ENCODE measurements at places on chromosomes 7 and 10.

- DNase-seq, result peak; percentile 83
Measured at GRCh38 chr10:21278491-21279216, 246.8 kb downstream of the SKIDA1 start.

GRCh38 chr10:59753267-59753666, at the start of gene MRLN:
Gene MRLN (minus strand): TSS chr10:59753455.
- DNase-seq, result no peak

DNA sequence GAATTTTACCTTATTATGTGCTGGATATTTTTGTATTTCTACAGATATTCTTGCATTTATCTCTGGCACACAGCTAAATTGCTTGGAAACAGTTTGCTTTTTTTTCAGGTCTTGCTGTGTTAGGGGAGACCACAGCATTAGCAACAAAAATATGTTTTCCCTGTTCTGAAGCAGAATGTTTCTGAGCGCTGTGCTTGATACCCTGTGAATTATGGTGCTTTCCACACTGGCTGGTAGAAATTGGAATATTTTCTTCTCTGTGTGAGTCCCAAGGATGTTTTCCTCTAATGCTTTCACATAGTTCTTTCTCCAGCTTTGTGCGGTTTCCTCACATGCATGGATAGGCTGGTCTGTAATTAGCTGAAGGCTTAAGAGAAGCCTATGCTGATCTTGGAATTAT, 651.6 kb upstream of the IGFBP3 start:
- DNase-seq, result no peak

DNA sequence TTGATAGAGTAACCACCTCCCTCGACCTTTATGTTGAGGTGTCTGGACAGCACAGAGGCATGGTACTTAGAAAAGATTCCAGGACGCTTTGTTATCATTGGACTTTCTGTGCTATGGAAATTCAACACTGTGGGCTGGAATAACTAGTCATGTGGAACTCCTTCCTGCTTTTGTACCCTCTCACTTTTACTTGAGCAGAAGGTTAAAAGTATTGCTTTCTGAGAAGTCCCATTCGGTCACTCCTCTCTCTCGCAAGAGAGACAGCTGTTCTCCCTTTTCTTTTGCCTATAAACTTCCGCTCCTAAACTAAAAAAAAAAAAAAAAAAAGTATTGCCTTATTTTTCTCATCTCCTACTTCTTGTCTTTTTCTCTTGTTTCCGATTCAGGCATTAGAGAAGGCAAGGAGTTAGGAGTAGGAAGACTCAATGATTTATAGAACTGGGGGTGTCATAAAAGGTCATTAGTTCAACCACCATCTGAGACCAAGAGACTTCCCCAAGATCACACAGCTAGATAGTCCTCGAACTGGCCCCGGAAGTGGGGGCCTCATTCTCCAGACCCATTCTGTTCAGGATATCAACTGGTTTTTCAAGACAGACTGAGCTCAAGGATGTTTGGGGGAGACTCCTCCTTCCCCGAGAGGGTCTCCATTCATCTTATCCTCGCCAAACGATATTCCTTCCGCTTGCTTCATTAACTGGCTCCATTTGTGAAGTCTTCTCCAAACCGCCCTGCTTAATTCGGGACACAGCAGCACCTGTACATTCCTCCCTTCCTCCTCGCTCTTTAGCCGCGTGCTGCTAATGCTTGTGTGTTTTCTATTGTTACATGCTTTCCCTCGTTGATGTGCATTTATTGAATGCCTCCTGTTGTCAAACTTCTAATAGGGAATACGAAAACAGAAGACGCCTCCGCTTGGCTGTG, 995 bp upstream of the INPP5F start:
- DNase-seq, result no peak

GRCh38 chr10:22662733-22663330, 51.5 kb downstream of the PIP4K2A start:
- DNase-seq, result no peak

- DNase-seq, result no peak
Measured at GRCh38 chr10:97327348-97328294, 6.9 kb downstream of the FRAT2 start.

DNA sequence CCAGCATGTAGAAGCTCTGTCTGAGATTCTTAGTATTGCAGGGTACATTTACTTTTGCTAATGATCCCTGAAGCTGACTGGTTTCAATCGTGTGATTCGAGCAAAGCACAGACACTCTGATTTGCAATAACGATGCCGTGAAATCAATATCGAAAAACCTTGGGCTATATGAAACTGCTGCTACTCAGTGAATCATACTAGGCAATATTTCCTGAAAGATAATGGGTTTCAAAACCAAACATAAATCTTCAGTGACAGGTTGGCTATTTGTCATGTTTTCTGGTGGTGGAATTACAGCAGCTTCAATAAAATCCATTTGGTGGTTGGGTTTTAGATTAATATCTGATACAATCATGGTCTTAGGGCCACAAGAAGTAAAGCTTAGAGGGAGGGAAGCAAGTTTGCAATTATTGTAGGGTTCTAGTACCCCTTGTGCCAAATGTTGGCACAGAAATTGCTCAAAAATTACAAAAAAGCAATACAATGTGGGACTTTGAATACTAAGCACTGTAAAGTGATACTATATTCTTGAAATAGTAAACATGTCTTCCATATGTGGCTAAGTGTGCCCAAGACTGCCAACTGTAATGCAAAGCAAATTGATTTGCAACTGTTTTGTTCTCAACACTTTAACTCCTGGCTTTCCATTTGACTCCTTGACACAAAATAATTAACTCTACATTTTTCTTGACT, 112.4 kb upstream of the JAZF1 start:
- DNase-seq, result no peak

DNA sequence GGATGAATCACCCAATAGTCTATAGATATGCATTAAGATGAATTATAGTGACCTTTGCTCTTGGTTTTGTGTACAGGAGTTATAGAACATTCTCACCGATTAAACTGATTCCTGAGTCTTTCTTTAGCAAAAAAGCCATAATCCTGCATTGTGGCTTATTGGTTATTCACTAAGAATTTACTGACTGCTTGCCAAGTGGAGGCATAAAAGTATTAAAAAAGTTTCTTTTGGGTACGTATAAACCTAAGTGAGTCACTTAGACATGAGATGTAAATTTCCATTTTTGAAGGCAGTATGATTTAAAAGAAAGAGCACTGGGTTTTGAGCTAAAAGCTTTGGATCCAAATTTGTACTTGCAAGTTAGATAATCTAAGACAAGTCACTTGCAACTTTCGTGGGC, 100.7 kb downstream of the CDK6 start:
- DNase-seq, result no peak

- no peak for DNase-seq
Measured at GRCh38 chr10:88840881-88841280, 10.8 kb downstream of the ANKRD22 start.

GRCh38 chr10:45354261-45354660, 19.8 kb upstream of the ALOX5 start:
- DNase-seq, result no peak

DNA sequence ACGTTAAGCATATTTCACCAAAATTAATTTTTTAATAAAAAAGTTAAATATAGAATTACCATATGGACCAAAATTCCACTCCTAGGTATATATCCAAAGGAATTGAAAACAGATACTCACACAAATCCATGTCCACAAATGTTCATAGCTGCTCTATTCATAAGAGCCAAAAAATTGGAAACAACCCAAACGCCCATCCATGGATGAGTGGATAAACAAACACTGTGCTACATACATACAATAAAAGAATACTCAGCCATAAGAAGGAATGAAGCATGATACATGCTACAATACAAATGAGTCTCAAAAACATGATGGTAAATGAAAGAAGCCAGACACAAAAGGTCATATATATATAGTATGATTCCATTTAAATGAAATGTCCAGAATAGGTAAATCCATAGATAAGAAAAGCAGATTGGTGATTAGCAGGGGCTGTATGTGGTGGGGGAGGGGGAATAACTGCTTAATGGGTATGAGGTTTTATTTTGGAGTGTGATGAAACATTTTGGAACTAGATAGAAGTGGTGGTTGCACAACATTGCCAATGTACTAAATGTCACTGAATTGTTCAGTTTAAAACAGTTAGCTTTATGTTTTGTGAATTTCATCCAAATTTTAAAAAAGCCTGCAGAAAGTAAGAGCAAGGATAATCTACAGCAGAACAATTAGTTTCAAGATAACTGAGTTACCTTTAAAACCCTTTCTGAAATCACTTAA, 101.2 kb upstream of the EFCAB10 start:
- no peak for DNase-seq

DNA sequence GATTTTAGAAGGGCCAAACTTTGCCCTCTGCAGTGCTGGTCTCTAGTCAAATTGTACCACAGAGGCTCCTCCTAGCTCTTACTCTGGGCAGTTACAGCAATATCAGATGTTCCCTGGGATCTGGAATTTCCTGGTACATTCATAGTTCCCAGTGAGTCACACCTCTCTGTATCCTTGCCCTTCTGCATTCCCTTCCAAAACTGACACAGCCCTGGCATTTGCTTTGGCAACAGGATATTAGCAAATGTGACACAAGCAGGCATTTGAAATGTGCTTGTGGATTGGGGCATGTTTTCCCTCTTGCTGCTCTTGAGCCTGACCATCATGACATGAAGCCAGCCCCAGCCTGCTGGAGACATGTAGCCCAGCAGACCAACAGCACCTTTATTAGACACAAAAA, 284.7 kb upstream of the AKR1E2 start:
- DNase-seq, result no peak

GRCh38 chr10:11934262-11934661, 108.3 kb downstream of the UPF2 start:
- no peak for DNase-seq

- DNase-seq, result no peak
Measured at GRCh38 chr7:94355454-94355853, 39.2 kb upstream of the COL1A2 start.

- DNase-seq, result no peak
Measured at GRCh38 chr10:97647556-97647955, 7.1 kb downstream of the PI4K2A start.

- peak; percentile 52 for DNase-seq
Measured at GRCh38 chr10:6300106-6300783, 97.5 kb downstream of the PFKFB3 start.

DNA sequence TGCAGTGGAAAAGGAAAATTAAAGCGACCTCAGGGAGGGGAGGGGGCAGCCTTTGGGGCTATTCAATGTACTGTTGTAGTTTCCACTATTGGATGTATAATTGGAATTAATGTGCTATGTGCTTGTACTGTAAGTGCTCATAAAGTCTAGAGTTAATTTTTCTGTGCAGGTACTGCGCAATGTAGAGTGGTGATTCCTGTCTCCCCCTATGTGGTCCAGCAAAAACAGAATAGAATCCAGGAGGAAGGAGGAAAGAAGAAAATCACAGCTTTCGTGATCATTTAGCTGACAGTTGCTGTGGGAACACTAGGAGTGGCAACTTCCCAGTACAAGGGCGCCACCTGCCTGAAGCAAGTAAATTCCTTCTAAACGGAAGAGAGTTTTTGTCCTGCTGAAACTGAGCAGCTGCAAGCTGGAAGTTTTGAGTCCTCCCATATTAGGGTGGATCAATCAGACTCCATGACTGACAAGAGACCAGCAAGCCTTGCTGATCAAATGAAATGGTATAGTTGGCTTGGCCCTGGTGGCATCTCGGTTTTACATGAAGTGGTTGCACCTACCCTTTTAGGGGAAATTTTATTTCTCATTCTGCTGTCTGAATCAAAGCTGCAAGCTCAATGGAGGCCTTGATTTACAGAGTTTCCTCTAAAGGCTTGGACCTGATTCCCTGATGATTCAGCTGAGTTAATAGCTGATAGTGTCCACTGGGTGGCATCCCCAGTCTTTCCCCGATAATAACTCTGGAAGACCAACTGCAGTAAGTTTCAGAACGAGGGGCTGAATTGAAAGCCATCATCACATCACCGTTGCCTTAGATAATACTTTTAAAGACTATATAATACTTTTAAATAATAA, 299.8 kb downstream of the HGF start:
- peak; percentile 43 for DNase-seq

DNA sequence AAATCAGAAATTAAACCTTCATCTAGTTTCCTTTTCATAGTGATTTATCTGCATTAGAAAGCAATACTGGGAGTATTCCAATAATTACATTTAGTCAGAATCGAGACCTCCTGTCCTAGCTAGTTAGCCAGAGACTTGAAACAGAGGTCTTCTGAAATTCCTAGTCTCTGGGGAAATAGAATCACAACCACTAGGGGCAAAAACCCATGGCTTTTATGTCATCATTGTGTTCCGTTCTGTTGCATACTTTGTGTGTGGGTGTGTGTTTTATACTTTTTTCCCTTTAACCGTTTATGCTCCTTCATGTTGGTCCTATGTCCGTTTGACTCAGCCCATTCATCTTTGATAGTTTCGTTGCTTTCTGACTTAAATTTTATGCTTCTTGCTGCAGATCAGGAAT, 79.8 kb downstream of the RALA start:
- DNase-seq, result no peak

DNA sequence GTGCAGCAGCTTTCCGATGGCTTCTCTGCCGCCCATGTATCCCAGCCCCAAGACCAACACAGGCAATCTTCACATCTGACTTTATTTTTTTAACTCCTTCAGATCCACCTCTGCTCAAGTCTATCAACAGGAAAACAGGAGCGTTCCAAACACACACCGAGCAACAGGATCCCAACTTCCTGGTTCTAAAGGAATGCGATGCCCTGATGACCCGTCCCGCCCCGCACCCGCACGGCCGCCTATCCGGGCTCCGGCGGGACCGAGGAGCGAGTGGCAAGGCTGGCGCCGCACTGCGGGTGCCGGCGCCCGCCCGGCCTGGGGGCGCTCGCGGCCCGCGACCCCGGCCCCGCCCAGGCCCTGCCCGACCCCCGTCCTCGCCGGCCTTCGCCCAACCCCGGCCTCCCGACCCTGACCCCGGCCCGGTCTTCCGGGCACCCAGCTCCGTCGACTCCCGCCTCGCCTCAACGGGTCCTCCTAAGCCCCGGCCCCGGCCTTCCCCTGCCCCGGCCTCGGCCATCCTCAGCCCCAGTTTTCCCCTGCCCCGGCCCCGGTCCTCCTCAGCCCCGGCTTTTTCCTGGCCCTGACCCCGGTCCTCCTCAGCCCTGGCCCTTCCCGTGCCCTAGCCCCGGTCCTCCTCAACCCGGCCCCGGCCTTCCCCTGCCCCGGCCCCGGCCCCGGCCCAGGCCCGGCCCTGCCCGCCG, 730 bp downstream of the LARP4B start:
- peak; percentile 52 for DNase-seq

DNA sequence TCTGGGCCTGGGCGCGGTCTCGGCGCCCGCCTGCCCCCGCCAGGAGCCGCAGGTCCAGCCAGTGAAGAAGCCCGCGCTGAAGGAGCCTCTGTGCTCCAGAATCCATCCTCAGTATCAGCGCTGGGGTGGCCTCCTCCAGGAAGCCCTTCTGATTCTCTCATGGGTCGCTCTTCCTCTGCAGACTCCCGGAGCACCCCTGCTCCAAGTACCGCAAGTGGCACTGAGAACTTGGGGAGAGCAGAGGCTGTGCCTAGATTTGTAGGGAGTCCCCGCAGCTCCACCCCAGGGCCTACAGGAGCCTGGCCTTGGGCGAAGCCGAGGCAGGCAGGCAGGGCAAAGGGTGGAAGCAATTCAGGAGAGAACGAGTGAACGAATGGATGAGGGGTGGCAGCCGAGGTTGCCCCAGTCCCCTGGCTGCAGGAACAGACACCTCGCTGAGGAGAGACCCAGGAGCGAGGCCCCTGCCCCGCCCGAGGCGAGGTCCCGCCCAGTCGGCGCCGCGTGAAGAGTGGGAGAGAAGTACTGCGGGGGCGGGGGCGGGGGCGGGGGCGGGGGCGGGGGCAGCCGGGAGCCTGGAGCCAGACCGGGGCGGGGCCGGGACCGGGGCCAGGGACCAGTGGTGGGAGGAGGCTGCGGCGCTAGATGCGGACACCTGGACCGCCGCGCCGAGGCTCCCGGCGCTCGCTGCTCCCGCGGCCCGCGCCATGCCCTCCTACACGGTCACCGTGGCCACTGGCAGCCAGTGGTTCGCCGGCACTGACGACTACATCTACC, at the start of gene ALOX5:
ALOX5 (plus strand) TSS at position 641 of the 774 bp plus-strand sequence; CDS start at position 705, 64 bp downstream.
- peak; percentile 68 for DNase-seq
